Stimulated activated CD8-positive, alpha-beta memory T cell treated with anti-CD3 and anti-CD28 coated beads, Interleukin-15, amount 100 ng/mL, for 24 hours (primary cell): ENCODE measurements at places on chromosomes 13 and 19.

DNA sequence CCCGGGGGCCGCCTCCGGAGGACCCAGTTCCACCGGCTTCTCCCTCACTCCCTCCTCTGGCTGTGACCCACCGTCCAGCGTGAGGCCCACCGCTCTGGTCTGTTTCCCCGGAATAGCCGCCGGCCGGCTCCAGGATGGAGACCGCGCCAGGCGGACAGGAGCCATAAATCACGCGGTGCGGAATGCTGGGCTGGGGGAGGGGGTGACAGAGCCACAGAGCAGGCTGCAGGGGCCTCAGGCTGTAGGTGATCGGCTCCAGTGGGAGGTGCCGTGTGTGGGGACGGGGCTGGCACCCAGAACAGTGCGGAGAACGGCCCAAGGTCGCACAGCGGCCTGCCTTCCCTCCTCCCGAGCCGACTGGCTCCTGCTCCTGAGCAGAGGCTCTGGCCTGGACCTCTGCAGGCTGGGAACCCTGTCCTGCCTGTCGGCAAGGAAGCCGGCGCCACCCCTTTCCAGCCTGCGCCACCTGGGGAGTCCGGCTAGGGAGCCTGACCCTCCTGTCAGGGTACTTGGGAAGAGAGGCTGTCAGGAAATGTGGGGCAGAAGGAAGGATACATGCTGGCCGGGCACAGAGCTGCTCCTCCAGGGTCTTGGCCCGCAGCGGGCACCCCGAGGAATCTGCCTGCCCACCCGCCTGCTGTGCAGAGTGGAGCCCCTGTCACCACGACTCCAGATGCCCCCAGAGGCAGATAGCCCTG is 8.3 kb downstream of the PIAS4 start:
- DNase-seq: no peak

DNA sequence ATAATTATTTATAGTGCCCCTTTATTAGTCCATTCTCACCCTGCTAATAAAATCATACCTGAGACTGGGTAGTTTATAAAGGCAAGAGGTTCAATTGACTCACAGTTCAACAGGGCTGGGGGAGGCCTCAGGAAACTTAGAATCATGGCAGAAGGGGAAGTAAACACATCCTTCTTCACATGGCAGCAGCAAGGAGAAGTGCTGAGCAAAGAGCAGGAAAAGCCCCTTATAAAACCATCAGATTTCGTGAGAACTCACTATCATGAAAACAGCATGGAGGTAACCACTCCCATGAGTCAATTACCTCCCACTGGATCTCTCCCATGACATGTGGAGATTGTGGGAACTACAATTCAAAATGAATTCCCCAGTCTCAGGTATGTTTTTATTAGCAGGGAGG is 89.9 kb upstream of the STARD13 start:
- no peak for DNase-seq

DNA sequence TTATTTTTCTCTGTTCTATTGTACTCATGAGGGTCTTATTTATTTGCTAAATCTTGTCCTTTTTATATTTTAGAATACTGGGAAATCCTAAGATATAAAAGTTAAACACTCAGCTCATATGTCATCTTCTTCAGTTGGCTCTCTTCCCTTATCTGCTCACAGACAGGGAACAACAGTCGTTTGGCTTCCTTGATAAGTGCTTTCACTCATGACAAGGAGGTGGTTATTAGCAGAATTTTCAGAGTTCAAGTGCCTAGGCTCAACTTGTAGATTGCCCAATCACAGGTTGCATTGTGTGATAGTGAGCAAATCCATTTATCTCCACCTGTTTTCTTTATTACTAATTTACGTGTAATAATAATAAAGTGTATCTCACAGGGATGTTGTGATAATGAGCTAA is 620.3 kb upstream of the PCDH20 start:
- no peak for DNase-seq

- no peak for DNase-seq
These were observed 6.1 kb upstream of the ASF1B start for GRCh38 chr19:14142262-14143190.

GRCh38 chr13:109989686-109990085 is 203.3 kb upstream of the IRS2 start:
- no peak for DNase-seq

GRCh38 chr19:1068009-1069001 is 1.3 kb downstream of the ARHGAP45 start:
- DNase-seq: no peak

DNA sequence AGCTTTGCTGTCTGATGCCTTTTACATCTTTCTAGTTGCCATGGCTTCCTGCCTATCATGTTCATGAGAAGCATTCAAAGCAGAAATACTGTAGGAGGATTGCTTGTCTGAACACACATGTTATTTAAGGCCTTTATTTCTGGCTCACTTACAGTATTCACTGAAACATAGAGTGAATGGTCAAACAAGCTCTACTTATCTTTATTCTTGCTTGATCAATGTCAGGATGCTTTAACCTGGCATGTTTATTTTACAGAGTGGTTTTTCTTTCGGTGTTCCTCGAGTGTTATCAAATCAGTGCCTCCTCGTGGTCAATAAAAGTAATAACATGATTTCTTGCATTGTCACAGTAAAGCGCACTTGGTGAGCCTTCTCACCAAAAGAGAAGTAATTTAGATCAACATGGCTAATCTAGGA is 73.5 kb upstream of the PCDH17 start:
- DNase-seq: no peak

DNA sequence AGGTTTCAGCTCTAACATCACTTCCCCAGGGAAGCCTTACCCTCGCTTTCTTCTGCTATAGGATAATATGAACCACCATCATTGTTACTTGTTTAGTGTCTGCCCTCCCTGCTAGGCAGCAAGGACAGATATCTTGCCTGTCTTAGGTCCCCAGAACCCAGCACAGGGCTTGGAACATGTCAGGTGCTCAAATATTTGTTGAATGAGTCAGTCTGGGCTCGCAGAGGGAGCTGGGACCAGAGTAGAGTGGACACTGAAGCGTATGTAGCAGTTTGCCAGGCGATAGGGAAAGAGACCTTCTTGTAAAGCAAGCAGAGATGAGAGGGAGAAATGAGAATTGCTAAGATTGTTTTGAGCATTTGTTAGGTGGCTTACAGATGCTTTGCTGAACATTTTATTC is 11.7 kb downstream of the BCKDHA start:
- DNase-seq: no peak

DNA sequence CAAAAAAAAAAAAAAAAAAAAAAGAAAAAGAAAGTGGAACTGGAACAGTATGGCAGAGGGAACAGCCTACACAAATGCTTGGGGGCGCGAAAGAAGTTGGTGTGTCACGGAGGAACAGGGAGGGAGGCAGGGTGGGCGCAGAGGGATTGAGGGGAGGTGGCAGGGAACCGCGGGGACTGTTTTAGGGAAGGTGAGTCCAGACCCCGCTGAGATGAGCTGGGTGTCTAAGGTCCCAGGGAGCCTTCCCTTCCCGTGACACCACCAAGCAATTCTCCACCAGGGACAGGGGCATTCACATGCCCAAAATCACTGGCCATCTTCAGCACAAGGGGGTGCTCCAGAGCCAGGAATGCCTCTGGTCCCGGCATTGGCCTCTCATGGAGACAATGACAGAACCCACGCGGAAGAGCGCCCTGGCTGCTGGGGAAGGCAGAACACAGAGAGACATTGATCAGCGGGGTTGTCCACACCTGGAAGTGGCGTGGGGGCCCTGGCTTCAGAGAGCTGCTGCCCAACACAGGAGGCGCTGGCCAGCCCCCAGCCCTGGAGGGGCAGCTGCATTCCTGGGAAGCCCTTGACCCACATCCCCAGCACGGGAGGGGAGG is 6.9 kb downstream of the PEAK3 start:
- no peak for DNase-seq

- no peak for DNase-seq
These were observed 66.1 kb upstream of the ANKRD10 start for GRCh38 chr13:110980921-110981320.

DNA sequence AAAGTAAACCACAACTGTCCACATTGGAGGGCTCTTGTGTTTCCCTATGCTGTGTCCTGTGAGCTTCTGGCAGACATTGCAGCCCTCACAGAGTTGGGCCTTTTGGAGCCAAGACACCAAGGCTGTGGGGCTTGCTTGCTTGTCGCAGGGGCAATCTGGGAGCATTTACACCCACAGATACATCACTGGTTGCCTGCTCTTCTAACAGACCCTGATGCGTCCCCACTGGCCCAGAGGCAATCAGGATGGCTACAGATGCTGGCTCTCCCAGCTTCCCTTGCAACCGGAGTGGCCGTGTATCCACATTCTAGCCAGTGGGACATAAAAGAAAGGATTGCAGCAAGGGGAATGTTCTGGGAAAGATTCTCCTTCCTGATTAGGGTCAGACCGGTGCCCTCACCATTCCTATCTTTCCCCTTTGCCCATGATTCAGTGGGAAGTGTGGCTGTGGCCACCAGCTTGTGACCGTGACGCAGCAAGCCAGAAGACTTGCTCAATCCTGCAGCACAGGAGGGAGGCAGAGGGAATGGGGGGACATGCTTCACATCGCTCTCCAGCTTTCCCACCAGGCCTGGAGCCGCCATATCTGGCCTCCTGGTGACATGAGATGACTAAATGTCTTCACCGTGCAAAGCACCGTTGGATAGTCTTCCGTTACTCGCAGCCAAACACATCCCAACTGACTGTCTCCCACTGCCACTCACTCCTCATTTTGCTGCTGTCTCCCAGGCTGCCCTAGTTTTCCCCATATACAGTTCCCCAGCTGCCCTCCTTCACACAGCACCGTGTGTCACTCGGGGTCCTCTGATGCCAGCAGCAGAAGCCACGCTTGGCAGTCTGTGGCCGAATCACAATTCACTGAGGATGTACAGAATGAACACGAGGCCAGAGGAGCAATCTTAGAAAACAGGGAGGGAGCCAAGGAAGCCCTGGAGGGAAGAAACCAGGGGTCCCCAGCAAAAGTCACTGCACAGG is 151.0 kb downstream of the DPF1 start:
- DNase-seq: no peak

- no peak for DNase-seq
These were observed 22.5 kb upstream of the ALOX5AP start for GRCh38 chr13:30712536-30713532.

- no peak for DNase-seq
These were observed 10.3 kb downstream of the AKT2 start for GRCh38 chr19:40274585-40275544.

DNA sequence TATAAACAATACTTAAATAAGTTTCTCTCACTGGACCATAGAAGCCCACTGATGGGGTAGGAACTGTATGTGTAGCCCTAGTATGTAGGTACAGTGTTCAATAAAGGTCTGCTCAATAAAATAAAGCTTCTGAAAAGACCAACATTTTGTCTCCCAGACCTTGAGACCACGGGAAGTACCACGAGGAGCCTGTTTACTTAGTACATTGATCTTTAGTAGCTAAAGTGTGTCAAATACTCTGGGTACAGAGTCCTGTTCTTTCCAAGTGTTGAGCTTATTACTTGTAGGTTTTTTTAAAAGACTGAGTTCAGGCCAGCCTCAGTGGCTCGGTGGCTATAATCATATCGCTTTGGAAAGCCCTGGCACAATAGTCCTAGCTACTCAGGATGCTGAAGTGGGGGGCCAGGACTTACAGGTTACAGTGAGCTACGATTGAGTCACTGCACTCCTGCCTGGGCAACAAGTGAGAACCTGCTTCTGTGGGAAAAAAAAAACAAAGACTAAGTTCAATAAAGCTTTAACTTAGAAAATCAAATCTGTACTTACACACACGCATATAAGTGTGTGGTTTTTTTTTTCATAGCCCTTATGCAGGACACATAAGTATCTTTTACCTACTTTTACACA is 3.4 kb downstream of the MTRF1 start:
- no peak for DNase-seq

GRCh38 chr19:29750001-29750400 is 34.9 kb upstream of the C19orf12 start:
- DNase-seq: no peak

DNA sequence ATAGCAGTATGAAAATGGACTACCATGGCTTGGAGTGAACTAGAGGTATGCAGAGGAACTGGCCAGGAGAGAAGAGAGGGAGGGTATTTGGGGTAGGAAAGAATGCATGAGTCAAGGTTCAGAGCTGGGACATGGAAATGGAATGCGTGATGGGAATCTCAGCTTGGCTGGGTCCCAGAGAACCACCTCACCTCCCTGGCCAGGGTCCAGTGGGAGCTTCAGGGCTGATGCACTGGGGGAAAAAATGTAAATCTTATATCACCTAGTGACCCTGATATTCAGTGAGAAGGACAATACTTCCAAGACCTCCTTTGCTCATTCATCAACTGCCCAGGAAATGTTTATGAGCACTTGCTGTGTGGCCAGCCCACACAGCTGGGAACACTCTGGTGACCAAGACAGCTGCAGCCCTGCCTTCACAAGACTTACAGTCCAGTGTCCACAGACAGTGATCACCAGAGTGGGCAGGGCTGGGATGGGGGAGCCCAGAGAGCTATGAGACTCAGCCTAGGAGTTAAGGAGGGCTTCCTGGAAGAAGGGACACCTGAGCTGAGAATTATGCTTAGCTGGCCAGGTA is 12.8 kb downstream of the IGSF23 start:
- no peak for DNase-seq

GRCh38 chr19:4728871-4729270 is 5.2 kb upstream of the DPP9 start:
- DNase-seq: no peak

DNA sequence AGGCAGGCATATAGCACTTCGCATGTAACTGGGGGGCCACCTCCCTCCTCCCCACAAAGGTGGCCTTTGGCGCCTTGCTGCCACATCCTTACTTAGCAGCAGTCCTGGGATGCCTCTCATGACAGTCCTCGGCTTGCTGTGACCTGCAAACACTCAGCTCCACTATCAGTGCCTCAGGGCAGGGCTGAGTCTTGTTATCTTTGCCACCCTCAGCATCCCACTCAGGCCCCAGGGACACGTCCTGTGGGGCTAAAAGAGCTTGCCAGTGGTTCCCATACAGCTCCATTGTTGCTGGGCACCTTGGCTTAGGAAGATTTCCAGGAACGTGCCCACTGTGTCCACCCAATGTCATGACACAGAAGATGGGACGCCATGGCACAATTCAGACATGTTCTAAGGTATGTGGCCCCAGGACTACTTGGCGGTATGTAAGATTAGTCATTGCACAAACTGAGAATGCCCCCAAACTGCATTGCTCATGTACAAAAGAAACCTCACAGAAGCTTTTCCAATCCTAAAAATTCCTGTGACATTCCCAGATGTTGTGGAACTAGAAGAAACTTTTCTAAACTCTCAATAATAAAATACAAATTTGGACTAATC is 16.3 kb downstream of the DOCK9 start:
- no peak for DNase-seq
